Stimulated activated CD4-positive, alpha-beta T cell treated with anti-CD3 and anti-CD28 coated beads, Interleukin-2, amount 100 ng/mL, for 48 hours (primary cell): ENCODE measurements at places on chromosomes 13 and 19.

DNA sequence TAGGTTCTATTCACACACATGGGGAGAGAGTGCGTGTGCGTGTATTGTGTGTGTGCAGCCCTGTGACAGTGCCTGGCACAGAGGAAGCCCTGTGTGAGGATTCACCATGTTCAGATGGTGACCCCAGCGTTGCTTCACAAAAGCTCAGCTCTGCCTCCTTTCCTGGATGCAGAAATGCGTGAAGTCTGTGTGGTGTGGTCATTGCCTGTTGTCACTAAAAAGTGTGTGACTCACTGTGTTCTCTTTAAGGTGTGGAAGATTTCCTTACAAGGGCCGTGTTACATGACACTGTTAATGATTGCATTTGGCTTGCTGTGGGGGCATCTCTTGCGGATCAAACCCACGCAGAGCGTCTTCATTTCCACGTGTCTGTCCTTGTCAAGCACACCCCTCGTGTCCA lies 19.5 kb upstream of the DCUN1D2 start:
- no peak for DNase-seq

DNA sequence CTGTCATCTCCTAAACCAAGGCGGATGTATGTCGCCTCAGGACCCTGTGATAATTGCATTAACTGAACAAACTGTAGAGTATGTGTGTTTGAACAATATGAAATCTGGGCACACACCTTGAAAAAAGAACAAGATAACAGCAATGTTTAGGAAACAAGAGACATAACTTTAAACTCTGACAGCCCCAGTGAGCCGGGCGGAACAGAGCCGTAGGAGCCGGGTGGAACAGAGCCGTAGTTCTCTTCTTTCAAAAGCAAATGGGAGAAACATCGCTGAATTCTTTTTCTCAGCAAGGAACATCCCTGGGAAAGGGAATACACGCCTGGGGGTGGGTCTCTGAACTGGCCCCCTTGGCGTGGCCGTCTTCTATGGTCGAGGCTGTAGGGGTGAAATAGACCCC lies 31.8 kb upstream of the ZNF675 start:
- no peak for DNase-seq

- DNase-seq = peak; percentile 49
Measured at GRCh38 chr13:112968910-112969691, at the start of gene MCF2L. MCF2L (plus strand) TSS chr13:112969214; CDS start chr13:112969380, 166 bp downstream.

- no peak for DNase-seq
Measured at GRCh38 chr13:48072304-48072703, 22.6 kb downstream of the MED4 start.

- no peak for DNase-seq
Measured at GRCh38 chr13:25571237-25571636, 199.5 kb downstream of the ATP8A2 start.

DNA sequence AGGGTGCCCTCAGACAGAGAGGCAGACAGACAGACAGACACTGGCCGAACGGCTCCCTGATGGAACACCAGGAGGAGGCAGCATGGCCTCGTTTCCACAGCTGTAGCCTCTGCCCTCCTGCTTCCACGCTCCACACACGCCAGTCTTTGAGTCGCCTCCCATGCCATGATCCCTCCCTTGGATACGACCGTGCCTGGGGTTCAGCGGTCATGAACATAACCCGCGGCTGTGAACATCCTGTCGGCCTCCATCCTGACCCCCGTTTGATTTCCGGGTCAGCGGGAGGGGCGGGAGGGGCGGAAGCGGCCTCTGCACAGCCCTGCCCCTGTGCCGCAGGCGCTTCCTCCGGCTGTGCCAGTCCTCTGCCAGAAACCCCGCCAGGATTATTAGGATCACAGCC lies 23.4 kb downstream of the GP6 start:
- DNase-seq = no peak

DNA sequence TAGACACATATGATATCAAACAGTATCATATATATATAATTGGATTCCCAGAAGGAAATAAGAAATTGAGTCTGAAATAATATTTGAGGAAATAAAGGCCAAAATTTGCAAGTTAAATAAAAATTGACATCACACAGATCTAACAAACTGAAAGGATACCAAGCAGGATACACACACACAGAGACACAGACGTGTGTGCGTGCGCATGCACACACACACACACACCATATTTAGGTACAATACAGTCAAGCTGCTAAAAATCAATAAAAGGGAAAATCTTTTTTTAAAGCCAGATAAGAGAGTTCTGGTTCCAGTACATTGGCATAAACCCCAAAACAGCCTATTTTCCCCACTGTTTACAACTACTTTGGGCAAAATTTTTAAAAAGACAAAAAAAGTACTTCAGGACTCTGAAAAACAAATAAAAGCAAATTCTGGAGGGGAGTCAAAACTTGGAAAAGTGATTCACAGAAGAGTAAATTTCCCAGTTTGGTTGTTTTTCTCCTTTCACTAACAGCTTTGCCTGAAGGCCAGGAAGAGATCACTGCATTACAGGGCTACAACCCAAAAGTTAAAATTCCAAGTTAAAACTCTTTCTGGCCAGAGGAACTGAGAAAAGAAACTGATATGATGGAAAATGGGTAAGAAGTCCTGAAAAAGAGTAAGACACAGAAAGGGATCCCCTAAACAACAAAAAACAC lies 16.2 kb downstream of the MYCBP2 start:
- DNase-seq = no peak

- no peak for DNase-seq
Measured at GRCh38 chr13:101530293-101530692, 77.8 kb downstream of the ITGBL1 start.

- no peak for DNase-seq
Measured at GRCh38 chr13:31588316-31588715, 151.0 kb upstream of the RXFP2 start.

- no peak for DNase-seq
Measured at GRCh38 chr13:28710161-28710560, 8.6 kb downstream of the SLC46A3 start.

DNA sequence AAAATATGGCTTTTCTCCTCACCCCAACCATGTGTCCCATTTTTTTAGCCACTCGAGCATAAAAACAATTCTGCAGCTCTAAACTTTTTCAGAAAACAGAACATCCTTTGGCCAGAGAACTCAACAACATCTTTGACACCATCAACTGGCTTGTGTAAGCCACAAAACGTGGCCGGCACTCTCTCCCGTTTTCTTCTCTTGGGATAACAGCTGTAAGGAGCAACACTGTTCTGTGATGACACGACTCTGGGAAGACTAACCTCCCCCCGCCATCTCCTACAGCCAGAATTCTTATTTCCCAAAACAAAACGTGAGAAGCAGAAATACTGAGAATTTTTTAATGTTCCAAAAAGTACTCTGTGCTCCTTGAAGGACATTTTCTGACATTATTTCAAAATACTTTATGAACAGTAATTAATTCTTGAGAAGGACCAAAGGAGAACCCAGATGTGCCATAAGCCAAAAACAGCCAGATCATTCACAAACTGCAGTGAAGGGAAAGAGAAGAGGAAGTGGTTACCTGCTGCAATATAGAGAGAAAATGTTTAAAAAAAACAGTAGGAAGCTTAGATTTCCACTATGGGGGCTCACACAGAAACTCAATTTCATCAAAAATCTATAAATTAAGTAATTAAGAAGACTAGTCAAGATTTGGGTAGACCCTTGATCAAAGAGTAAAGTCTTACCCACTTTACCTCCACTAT lies 25.8 kb downstream of the COL4A1 start:
- no peak for DNase-seq

DNA sequence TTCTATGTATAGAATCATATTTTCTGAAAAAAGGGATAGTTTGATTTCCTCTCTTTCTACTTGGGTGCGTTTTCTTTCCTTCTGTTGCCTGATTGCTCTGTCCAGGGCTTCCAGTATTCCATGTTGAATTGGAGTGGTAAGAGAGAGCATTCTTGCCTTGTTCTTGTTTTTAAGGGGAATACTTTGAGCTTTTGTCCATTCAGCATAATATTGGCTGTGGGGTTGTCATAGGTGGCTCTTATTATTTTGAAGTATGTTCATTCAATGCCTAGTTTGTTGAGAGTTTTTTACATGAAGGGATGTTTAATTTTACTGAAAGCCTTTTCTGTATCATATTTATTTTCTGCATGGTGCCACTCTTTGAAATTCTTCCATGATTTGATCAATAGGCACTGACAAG lies 173.5 kb upstream of the IRS2 start:
- no peak for DNase-seq

DNA sequence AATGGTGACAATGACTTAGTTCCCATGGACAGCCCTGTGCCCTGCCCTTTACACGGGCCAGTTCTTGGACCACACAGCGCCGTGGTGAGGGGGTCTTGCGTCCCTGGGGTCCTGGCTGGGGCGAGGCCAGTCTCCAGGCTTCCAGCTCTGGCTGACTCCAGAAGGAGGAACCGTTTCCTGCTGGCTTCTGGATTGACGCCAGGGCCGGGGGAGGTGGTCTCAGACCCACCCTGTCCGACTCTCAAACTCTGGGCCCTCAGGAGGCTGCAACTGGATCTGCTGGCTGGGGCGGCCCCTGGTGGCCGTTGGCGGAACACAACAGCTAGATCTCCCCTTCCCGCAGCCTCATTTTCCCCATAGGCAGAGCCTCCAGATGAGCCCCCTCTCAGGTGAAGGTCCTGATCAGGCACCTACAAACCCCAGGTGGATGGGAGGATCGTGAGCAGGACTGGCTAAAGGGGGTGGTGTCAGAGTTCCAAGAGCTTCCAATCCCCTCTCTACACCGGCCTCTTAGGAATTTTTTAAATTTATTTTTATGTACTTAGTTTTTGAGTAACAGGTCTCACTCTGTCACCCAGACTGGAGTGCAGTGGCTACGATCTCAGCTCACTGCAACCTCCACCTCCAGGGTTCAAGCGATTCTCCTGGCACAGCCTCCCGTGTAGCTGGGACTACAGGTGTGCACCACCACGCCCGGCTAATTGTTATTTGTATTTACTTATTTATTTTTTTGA lies 8.0 kb downstream of the CCDC194 start:
- peak; percentile 70 for DNase-seq

- no peak for DNase-seq
Measured at GRCh38 chr19:52990759-52991418, 22.8 kb upstream of the ERVV-1 start.

DNA sequence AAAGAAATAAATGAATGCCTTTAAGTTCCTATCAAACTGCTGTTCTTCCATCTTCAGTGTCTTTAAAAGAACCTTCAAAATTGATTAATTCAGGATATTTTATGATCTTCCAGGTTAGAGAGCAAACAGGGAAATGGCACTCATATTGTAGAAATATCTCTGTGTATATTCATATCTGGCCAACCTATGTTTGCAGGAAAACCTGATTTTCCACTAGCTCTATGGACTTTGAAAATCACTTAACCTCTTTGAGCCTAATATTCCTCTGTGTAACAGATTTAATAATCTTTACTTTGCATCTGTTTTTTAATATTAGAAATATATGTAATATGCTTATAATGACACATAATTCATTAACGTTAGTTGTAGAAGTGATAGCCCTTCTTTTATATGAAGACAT lies 227.7 kb upstream of the ATXN8OS start:
- DNase-seq = no peak

DNA sequence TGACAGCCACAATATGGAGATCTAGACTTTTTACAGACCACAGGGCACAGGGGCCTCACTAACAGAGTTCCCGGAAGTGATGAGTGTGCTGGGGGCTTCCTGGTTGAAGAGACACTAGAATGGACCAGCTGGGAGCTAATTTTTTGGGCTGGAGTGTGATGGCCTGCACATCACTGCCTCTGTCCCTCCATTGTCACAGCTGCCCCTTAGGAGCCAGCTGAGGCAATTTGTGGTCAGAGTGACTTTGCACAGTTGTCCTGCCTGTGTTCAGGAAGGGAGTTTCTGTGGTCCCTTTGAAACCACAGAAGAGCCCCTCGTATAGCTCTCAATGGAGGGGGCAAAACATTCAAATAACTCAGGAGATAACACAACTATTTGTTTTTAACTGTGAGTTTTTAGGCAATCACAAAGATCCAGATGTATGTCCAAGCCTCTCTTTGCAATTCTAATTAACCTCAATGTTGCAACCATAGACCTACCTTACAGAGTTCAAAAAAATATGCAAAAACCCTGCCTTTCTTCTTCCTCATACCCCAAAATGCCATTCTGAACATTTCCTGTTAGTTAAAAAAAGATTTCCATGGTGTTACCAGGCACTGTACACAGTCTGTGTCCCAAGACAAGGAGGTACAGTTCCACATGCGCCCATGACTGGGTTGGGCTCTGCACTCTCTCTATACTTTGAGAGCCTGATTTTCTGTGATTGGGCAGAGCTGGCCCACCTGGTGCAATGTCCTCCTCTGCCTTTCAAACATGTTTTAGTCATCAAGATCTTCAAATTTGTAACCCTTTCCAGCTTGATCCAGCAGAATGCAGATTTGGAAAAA lies 2.4 kb downstream of the ALOX5AP start:
- no peak for DNase-seq
